ENCODE measurements at places on chromosomes 2 and 18. TPM values are rescaled to one million over a fixed set of nuclear protein-coding genes. Genes with fewer than 3 reads are reported as not detected.

The TWIST2 gene
- total RNA-seq: 15.8 TPM

DNA sequence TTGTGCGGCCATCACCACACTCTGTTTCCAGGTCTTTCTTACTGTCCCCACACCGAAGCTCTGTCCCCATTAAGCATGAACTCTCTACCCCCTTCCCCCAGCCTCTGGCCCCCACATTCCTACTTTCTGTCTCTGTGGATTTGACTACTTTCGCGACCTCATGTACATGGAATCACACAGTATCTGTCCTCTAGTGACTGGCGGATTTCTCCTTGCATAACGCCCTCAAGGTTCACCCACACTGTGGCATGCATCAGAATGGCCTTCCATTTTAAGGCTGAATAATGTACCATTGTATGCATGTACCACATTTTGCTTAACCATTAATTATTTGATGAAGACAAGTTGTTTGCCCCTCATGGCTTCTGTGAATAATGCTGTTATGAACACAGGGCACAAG is 467.6 kb upstream of the HS6ST1 start:
- DNase-seq: no peak

- DNase-seq: no peak
Observed at GRCh38 chr2:19644763-19645162, 257.0 kb downstream of the TTC32 start.

The GALNT5 gene
- 11.4 TPM for total RNA-seq

The UCN gene
- total RNA-seq: 1.1 TPM

The ANKRD29 gene
- 6.1 TPM for total RNA-seq

The KLF11 gene
- 17.2 TPM for total RNA-seq

GRCh38 chr2:135585586-135585985 is 54.3 kb downstream of the R3HDM1 start:
- peak; percentile 20 for DNase-seq

- no peak for DNase-seq
Observed at GRCh38 chr18:56615738-56616520, 22.5 kb downstream of the TXNL1 start.
